ENCODE measurements at places on chromosomes 6 and 20.

DNA sequence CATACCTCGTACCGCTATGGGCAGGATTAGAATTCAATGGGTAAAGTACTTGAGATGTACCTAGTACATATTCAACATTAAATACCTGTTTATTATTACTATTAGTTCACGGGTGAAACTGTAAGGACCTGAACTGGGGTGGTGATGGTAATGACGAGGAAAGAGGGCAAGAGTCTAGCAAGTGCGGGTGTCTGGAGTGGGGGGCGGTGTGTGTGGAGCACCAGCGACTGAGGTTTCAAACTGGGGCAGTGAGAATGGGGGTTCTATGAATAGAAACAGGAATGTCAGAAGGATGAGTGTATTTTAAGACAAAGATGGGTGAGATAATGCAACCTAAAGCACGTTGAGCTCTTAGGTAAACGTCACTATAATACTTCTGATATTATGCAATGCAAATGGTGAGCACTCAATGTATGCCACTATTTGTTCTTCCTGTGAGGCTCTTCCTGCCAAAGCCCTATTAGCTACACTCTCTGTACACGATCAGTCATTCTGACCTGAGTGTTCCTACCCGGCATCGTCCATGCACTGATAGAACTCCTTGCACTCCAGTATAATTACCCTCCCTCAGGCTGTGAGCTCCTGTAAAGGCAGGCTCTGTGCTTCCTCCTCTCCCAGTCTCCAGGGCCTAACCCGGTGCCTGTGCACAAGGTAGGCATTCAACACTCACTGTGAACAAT, 55.0 kb downstream of the ALDH5A1 start:
- DNase-seq, result no peak

GRCh38 chr20:24437196-24438082, 32.0 kb upstream of the SYNDIG1 start:
- DNase-seq, result no peak

GRCh38 chr6:82085701-82086100, 161.8 kb downstream of the IBTK start:
- DNase-seq, result no peak

DNA sequence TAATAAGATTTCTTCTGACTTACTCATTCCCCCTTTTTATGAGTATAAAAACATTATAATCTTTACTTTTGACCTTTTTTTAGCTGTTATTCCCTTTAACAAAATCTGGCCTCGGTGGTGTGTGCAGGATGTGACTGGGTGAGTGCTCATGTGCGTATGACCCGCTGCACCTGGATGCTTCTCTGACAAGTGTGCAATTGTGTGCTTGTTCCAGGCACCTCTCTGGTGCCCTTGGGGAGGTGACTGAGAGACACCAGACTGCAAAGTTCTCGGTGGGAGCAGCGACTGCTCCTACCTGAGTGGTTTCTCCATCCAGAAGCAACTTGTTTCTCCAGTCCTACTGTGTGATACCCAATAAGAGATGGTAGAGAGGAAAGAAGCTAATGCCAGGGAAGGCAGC, 65.0 kb downstream of the ISM1 start:
- DNase-seq, result no peak

DNA sequence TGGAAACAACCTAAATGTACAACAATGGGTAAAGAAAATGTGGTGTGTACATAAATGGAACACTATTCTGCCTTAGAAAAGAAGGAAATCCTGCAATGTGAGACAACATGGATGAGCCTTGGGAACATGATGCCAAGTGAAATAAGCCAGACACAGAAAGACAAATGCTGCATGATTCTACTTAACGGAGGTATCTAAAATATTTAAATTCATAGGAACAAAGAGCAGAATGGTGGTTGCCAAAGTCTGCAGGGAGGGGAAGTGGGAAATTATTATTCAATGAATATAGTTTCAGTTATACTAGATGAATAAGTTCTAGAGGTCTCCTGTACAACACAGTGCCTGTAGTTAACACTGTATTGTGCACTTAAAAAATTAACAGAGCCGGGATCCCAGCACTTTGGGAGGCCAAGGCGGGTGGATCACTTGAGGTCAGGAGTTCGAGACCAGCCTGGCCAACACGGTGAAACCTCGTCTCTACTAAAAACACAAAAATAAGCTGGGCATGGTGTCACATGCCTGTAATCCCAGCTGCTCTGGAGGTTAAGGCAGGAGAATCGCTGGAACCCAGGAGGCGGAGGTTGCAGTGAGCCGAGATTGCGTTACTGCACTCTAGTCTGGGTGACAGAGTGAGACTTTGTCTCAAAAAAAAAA, 71.4 kb upstream of the SNX9 start:
- no peak for DNase-seq

- DNase-seq, result no peak
These were observed 459.2 kb upstream of the SOX4 start for GRCh38 chr6:21134356-21134755.

GRCh38 chr20:15378151-15378550, 1040.7 kb upstream of the FLRT3 start:
- no peak for DNase-seq

DNA sequence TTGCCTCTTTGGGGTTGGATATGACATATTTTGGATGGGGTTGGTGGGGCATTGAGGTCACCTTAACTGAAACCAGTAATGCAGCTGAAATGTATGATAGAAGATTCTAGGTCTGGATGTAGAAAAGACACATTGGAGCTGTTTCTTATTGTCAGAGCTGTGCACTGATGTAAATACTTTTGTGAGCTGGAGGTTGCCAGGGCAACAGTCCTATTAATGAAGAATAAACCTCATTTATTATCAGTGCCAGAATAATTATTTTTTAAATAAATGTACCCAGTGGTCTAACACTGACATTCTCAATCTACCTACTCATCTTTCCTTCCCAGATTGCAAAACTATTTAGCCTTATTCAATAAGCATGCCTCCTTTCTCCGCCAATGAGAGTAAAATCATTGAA, 57.0 kb downstream of the CAP2 start:
- no peak for DNase-seq

GRCh38 chr6:120671519-120671918, 662.8 kb downstream of the TBC1D32 start:
- DNase-seq, result no peak

DNA sequence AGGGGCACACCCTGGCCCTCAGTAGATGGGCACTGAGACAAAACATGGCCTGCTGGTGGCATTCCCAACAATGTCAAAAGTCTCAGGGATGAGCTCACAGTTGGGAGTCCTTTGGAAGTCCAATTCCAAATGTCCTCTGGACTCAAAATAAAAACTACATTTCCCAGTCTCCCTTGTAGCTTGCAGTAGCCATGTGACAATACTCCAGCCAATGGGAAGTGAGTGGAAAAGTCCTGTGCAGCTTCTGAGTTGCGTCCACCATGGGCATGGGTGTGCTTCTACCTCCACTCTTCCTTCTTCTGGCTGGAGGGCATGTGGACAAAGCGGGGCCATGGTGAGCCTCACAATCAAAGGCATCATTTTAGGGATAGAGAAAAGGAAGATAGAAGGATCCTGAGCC, 5.8 kb upstream of the ADAM33 start:
- no peak for DNase-seq

GRCh38 chr20:23374441-23374840, 12.5 kb downstream of the GZF1 start:
- no peak for DNase-seq

DNA sequence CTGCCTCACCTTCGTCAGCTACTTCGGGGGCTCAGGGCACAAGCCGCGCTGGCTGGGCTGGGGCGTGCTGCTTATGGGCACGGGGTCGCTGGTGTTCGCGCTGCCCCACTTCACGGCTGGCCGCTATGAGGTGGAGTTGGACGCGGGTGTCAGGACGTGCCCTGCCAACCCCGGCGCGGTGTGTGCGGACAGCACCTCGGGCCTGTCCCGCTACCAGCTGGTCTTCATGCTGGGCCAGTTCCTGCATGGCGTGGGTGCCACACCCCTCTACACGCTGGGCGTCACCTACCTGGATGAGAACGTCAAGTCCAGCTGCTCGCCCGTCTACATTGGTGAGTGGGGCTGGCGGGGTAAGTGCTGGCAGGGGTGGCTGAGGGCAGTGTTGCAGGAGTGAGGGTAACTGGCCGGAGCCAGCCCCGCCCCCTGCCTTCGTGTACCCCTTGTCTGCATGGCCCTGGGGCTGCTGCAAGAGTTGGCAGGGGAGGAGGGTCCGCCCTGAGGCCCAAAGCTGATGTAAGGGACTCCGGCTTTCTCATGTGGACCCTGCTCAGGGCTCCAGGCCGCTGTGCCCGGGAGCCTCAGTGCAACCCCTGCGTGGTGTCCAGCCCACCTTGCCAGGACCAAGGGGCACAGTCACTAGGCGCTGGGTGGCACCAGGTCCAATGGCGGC, 14.8 kb downstream of the SLCO4A1 start:
- no peak for DNase-seq

GRCh38 chr6:13989496-13990144, 64.9 kb downstream of the RNF182 start:
- no peak for DNase-seq

DNA sequence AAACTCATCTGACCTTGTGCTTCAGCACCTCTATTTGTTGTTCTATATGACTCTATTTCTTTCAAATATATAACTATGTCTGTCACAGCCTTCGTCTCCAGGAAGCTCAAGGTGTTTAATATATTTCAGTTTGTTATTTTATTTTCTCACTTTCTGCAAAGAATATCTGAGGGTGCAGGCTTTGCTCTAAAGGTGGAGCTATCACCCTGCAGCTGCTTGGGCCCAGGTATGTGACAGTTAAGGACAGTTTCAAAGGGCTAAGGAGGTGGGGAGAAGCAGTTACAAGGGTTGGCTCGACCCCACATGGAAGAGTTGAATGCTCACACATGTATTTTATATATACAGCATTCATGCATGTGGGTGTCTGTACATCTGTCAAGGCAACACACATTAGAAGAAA, 405.6 kb downstream of the BTBD9 start:
- DNase-seq, result no peak

GRCh38 chr20:17084909-17085308, 141.9 kb upstream of the PCSK2 start:
- DNase-seq, result no peak

DNA sequence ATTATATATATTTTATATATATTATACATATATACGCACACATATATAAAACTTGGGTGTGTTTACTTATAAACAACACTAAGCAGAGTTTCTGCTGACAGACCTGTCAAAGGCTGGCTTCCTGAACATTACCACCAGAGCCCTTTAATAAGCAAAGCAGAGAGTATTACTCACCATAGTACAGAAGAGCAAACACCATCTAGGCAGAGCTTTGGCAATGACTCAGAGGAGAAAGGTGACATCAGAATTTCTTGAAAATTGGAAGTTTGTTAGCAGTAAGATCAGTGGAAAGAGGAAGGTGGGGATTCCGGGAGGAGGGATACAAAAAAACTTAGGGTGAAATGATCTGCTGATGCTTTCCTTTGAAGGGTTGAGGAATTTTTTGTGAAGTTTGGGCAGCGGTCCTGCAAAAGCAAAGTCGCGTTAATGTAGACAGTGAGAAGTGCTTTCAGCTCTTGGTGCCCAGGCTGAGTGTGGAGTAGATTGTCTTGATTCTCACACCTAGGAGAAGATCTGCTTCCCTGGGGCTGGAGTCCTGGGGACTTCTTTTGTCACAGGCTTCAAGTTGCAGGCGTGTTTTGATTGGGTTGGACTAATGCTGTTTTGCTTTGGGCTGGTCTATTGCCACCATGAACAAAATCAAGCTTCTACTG, 109.6 kb upstream of the BACH2 start:
- no peak for DNase-seq
